T-helper 9 cell (primary cell): ENCODE measurements at places on chromosomes 12 and 14.

DNA sequence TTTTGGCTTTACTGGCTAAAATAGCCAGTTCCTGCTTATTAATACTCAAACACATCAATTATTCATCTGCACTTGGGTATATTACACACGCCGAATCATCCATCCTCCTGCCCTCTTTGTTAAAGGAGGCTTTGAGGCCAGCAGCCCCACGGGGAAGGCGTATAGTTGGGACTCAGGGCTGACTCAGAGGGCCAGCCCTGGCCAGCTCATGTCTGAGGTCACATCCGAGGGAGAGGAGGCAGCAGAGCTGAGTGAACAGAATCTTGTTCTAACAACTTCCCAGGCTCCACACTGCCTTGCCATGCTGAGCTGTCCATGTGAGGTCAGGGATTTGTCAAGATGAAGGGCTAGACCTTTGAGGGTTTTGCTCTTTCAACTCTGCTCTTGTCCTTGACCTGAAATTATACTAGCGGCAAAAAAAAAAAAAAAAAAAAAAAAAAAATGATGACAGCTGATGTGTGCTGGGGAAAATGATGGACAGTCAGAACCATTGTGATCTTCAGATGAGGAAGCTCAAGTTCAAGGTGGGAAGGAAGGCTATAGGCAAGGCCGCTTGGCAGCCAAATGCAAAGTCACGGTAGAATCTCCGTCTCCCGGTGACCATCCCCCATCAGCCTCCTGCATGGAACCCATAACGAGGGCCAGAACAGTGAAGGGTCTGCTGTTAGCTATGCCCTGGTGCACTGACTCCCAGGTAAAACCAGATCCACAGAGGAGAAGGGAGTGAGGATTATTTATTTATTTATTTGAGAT is 12.5 kb upstream of the MARK3 start:
- no peak for DNase-seq

DNA sequence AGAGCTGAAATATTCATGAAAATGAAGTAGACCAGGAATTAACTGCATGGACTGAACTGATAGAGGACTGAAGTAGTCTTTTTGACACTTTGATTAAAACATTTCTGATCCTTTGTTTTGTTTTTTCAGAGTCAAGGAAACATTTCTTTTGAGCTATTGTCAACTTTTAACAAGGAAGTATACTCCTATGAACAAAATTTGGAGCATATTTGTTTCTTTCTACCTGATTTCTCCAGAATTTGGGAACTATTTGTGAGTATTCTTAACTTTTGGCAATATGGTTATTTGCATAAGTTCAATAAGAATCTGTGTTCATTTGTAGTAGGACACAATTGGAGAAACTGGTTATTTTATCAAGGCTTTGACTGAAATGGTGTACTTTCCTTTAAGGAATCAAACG is 71.3 kb upstream of the HECTD1 start:
- DNase-seq = no peak

DNA sequence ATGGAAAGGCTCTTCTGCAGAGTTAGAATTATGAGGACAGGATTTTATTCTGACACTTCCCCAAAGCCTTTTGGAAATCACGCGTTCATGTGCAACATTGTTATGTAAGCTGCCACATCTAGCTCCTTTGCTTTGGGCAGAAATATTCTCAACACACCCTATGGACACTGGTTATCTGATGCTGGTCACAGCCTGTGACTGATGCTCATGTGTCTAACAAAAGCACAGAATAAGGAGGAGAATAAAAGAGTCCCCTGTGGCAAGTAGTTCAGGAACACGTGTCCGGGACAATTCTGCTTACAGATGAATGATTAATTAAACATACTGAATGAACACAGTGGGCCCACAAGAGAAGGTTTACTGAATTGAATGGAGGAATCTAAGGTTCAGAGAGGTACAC is 22.1 kb downstream of the FOXN3 start:
- DNase-seq = no peak

DNA sequence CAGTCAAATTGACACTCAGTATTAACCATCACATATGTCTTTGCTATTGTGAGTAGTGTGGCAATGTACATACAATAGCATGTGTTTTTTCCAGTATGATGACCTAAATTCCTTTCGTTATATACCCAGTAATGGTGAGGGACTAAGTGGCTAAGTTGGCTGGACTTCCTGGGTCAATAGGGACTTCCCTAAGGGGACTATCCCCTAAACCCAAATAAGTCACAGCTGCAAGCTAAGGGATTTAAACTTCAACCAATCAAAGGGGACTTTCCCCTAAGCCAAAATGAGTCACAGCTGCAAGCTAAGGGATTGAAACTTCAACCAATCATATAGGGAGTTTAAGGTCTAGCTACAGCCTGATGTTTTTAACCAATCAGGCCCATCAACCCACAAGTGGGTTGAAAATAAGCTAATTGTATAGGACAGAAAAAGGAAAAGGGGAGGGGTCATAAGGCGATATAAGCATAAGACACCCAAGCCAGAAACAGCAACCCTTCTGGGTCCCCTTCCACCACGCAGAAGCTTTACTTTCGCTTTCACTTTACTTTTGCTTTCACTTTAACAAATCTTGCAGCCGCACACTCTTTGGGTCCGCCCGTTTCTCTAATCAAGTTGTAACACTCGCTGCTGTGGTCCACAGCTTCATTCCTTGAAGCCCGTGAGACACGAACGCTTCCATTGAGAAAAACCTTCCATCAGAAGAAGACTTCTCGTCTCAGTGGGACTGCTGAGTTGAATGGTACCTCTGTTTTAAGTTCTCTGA is 404.4 kb downstream of the FLRT2 start:
- DNase-seq = peak; percentile 20

DNA sequence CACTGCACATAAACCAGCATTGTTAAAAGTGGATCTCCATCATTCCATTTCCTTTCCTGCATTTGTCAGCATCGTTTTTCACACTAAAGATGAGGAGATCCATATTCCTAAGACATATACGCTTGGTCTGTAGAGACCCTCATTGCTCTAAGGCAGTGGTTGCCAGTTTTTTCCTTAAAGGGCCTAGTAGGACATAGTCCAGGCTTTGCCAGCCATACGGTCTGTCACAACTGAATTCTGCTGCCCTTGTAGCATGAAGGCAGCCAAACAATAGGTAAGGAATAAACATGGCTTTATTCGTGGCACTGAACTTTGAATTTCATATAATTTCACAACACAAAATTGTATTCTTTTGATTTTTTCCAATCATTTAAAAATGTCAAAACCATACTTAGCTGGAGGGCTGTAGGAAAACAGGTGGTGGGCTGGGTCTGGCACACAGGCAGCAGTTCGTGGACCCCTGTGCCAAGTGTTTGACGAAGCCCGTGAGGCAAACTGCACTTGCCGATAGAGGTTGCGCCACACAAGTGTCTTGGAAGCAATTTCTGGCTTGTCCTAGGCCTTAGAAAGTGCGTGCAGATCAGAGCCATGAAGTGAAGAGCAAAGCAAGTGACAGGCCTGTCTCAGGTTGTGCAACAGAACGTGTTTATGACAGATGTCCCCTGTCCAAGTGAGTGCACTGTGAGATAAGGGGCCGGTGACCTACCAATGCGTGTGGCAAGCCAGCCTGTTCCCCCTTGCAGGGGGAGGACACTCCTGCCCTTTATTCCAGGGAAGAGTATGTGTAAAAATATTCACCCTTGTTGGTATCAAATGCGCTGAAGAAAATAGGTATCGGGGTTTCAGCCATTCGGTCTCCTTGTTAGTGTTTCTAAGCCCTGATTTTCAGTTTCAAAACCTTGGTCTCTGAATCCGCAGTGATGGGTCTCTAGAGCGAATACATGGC is 916 bp upstream of the CHPT1 start:
- peak; percentile 1 for DNase-seq

DNA sequence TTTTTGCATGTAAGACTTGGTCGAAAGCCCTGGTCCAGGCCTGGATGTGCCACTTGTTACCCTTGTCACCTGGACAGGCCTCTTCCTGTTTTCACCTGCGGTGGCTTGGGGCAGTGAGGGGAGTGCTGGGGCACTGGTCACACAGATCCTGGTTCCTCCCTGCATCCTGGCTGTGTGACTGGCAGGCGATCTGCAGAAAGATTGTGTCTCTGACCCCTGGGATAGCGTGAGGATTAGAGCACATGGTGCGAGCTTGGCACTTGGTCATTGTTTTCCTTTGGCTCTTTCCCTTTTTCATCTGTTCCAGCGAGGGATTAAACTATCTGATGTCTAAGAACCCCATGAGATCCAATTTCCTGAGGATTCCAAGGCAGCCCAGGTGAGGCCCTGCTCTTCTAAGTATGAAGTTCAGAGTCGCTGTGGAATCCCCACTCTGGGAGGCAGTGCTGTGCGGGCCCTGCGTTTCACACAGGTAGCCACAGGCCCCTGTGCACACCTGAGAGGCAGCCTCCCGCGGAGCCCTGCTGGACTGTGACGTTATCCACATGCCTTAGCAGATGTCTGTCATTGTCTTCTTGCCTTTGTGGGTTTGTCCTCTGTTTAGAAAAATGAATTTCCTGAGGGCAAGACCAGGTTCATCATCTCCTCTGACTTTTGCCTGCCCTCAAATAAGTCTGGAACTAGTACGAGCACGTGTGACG is 288.4 kb downstream of the CACNA1C start:
- no peak for DNase-seq

DNA sequence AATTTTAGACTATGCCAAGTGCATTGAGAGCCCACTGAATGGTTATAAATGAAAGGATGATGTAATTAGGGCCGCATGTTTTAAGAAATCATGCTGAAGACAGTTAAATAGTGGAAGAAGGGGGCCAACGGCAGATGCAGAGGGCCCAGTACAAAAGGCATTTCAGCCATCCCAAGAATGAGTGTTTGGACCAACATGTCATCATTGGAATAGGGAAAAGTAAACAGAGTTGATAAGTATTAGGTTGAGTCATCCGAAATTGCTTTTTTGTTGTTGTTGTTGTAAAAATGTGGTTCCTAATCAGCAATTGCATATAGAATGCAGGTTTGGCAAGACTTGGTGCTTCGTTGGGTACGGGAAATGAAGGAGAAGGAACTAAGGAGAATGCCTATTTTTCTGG is 29.5 kb downstream of the BMP4 start:
- DNase-seq = no peak

DNA sequence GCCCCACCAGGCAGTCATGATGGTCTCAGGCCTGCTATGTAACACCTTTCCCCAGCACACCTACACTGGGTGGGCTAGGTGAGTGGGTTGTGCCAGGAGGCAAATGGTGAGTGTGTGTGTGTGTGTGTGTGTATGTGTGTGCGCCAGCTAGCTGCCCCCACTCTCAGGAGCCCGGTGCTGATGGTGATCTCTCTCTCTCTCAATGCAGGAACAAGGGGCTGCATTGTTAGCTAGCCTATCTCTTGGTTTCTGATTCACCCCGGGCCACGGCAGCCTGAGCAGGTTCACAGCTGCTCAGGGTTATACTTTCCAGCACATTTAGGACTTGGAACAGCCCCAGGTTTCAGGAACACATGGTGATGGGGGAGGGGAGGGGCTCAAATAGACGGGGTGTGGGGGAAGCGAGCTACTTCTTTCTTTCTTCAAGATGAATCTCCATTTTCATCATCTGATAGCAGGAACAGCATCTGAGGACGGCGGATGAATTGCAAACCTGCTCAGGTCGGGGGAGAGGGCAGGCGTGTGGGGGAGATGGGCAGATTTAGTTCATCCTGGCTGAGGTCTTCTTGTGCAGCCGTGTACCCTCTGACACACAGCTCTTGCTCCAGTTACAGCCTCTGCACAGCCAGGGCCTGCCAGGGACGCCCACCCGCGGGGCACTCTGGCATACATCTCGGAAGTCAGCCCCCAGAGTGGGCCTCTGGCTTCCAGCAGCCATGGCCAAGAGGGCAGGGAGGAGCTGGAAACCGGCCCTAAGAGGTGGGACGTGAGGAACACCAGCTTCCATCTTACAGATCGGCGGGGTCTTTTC is 137.6 kb downstream of the ZFP36L1 start:
- no peak for DNase-seq

DNA sequence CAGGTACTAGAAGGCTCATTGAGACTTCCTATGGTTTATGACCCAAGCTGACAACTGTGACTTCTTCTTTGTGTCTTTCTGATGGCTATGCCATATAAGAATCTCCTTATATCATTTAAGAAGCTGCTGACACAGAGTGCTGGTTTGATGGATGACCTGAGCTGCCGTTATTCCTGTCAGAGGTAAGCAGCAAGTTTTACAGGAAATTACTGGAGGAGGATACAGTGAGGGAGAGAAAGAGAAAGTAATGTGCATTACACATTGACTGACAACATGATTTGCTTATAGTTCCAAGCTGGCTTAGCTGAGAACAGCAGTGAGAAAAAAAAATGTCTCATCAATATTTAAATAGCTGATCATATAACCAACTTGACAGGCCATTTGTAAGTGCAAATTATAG is 981.4 kb downstream of the FSCB start:
- no peak for DNase-seq

GRCh38 chr14:95421741-95422140 is 94.7 kb downstream of the SYNE3 start:
- no peak for DNase-seq

- no peak for DNase-seq
These were observed 103.6 kb upstream of the CCDC91 start for GRCh38 chr12:28086521-28087155.

- no peak for DNase-seq
These were observed 12.0 kb downstream of the CFAP73 start for GRCh38 chr12:113161415-113162016.

DNA sequence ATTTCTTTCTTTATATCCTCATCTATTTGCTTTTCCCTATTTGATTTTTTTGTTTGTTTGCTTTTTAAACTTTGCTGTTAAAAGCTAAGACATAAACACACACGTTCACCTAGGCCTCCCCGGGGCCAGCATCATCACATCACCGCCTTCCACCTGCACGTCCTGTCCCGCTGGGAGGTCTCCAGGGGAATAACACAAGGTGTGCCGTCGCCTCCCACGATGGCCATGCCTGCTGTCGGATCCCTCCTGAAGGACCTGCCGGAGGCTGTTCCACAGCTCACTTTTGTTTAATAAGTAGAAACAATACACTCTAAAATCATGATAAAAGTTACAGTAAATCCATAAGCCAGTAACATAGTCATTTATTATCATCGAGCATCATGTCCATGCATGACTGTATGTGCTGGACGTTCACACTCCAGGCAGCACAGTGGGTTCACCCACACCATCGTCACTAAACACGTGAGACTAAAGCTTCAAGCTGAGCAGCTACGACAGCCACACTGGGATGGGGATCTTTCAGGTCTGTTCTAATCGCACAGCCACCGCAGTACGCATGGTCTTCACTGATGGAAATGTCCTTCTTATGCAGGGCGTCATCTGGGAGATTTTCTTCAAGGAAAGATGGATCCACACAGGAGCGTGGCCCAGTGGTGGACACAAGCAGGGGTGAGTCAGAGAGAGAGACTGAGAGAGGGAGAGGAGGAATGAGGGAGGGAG is 3.6 kb downstream of the RIMBP2 start:
- DNase-seq = no peak

- DNase-seq = no peak
These were observed 2.0 kb upstream of the KRT75 start for GRCh38 chr12:52436000-52436827.

- DNase-seq = no peak
These were observed 31.1 kb downstream of the ZFYVE21 start for GRCh38 chr14:103746701-103747100.

DNA sequence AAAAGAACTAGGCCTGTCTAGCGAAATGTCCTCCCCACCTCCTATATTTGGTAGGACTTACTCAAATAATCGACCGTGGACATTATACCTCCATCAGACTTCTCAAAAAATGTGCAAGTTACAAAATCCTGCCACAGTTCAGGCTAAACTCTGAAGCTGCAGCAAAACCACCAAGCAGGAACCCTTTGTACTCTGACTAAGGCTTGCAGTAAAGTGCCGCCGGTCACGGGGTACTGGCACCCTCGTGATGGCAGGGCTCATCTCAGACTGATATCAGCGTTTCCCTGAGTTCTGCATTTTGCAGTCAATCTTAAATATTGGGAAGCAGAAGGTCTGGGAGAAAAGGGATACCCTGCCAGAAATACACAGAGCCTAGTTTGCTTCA is 17.1 kb downstream of the SLC11A2 start:
- peak; percentile 26 for DNase-seq
